ENCODE measurements at places on chromosomes 7 and 10.

DNA sequence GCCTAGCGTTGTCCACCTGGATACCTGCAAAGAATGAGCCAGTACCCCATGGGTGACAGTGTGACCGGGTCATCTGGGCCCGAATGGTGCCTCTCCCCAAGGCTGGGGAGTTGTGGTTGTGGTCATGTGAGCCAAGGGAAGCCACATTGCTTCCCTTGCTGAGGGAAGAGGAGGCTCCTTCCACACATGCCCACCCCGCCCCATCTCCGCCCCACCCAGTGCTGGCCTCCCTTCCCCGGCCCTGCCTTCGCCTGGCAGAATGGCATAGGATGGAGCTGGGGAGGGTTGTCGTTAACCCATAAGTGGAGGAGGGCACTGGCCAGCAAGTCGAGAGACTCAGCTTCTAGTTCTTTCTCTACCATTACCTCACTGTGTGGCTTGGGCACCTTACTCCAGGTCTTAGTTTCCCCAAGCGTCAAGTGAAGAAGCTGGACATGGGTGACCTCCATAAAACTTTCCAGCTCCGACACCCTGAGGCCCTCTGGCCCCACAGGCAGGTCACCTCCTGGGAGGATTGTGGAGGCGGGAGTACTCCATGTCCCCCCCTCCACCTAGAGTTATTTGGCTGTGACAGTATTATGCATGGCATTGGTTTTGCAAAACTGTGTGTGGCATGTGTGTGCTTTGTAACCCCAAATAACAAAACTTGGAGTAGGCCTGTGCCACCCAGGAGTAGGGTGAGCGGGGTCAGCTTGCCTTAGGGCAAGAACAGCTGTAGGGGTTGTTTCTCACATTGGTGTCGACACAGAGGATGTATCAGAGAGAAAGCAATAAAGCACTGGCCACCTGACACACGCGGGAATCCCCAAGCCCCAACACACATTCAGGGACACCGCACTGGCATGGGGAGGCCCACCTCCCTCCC, 90.5 kb upstream of the MACROH2A2 start:
- DNase-seq, result no peak

- no peak for DNase-seq
Measured at GRCh38 chr10:31179091-31179680, 139.8 kb upstream of the ZEB1 start.

GRCh38 chr10:102822222-102822621, 15.0 kb downstream of the CYP17A1 start:
- no peak for DNase-seq

GRCh38 chr10:69996611-69997010, 56.0 kb upstream of the MACROH2A2 start:
- no peak for DNase-seq

GRCh38 chr7:28142650-28143049, 37.9 kb downstream of the JAZF1 start:
- DNase-seq, result no peak

- no peak for DNase-seq
Measured at GRCh38 chr10:79020605-79021004, 48.2 kb upstream of the ZMIZ1 start.

DNA sequence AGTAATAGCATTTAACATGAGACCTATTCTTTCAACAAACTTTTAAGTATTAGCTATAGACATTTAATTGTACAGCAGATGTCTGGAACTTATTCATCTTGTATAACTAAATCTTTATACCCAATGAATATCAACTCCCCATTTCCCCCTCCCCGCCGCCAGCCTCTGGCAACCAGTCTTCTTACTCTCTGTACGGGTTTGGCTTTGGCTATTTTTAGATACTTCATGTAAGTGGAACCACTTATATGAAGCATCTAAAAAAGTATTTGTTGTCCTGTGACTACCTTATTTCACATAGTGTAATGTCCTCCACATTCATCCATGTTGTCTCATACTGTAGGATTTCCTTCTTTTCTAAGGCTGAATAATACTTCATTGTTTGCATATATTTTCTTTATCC, 60.8 kb downstream of the RAB18 start:
- DNase-seq, result no peak

GRCh38 chr10:100371482-100372027, 24.5 kb downstream of the SCD start:
- no peak for DNase-seq

DNA sequence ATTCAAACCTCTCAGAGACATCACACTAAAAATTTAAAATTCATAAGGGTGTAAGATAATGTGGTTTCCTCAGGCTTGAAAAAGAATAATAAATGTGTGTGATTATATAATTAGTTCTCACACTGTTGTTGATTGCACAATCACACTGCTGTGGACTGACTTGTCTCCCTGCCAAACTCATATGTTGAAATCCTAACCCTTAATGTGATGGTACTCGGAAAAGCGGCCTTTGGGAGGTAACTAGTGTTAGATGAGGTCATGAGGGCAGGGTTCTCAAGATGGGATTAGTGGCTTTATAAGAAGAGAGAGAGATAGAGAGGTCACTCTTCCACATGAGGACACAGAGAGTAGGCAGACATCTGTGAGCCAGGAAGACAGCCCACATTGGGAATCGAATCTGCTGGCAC, 128.5 kb upstream of the COL1A2 start:
- DNase-seq, result no peak

DNA sequence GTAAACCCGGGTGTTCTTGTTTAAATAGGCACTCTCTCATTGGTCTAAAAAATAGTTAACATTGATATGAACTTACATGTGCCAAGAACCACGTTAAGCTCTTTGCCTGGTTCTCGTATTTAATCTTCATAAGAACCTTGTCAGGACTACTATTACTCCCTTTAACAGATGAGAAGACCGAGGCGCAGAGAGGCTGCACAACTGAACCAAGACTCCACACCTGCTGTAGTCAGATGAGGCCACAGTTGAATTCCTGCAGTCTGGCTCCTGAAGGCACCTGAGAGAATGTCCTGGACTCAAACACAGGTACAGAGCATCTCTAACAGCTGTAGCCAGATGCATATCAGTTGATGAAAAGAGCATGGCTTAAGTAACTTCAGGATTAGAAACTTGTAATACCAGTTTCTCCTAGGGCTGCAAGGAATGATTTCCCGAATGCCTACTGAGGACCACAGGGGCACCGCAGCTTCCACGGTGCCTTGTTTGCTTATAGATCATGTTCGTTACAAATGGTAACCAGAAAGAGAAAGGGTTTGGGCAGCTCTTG, 9.5 kb downstream of the DDC start:
- DNase-seq, result no peak

- no peak for DNase-seq
Measured at GRCh38 chr7:139654276-139655181, 123.3 kb downstream of the HIPK2 start.

DNA sequence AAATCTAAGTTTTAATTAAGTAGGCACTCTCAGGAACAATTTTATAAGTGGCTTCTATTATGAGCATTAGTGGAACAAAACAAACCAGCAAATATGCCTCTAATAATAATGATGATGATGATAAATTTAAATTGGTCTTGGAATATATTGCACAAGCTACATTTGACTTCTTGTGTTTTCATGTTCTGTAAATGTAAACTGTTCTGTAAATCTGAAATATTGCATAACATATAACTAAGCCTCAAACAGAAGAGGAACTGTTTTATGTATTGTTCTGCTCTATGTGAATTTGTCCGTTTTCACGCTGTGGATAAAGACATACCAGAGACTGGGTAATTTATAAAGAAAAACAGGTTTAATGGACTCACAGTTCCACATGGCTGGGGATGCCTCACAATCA, 625.2 kb upstream of the CELF2 start:
- no peak for DNase-seq

GRCh38 chr10:110335314-110336064, 30.8 kb upstream of the SMNDC1 start:
- no peak for DNase-seq

- DNase-seq, result no peak
Measured at GRCh38 chr10:114286921-114287320, 47.9 kb downstream of the VWA2 start.

GRCh38 chr10:48613016-48613415, 8.1 kb upstream of the ARHGAP22 start:
- no peak for DNase-seq

DNA sequence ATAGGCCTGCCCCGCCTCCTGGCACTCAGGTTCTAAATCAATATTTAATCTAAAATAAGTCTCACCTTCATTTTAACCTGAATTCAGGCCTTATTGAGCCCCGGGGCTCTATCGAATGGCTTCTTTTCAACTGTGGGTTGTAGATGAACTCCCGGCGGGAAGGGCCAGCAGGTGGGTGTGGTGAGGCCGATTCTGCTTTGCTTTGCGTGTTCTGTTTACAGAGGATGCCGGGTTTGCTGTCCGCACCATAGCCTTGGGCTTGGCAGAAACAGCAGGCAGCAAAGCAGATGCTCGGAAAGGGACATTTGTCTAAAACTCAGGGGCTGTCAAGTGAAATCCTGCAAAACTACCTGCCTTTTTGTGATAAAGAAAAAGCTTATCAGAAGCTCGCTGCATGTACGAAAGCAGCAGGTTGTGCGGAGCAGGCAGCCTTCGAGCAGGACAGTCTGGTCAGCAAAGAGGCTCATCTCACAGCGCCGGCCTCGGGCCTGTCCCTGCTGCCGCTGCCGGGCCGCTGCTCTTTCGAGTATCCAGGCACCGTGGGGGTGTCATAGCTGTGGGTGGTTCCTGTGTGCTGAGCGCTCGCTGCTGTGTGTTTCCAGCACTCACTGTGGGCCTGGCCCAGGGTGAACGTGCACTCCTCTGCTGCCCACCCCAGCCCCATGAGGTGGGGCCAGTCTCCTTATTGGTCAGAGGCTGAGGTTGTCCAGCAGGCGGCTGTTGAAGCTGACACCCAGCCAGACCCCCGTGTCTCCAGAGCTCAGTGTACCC, 434.8 kb upstream of the FOXK1 start:
- DNase-seq, result no peak

DNA sequence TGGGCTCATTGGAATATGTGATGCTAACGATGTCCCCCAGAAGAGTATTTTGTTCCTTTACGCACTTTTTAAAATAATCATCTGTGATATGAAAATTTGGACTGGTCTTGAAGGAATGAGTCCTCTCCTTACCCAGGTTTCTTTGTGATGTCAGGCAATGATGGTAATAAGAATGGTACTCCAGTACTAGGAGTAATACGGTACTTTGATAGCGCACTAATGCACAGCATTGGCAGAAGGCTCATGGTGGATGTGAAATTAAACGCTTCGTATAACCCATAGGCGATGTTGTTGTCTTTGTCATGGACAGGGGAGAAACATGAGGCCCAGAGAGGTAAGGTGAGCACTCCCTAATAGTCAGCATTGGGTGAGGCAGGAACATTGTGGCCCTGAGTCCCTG, 125.4 kb downstream of the DPP6 start:
- DNase-seq, result no peak

DNA sequence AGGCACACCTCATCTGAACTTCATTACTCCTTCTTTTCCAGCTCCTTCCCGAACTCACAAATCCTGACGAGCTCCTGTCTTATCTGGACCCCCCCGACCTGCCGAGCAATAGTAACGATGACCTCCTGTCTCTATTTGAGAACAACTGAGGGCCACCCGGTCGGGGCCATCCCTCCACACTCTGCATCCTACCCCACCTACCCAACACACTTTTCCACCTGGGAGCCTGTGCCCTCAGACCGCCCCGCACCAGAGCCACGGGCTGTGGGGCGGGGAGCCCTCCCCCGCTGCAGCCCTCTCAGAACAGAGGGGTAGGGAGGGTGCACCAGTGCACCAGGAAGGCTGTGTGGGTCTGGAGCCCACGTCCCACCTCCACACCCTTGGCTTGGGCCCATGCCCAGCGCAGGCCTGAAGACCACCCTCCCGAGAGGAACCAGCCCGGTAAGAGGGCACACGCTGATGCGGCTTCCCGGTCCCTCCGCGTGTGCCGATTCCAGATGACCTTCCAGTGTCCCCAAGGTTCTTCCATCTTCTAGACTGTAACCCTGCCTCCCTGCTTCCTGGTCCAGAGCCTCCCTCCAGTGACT, 34.6 kb upstream of the PPIF start:
- DNase-seq, result no peak

- no peak for DNase-seq
Measured at GRCh38 chr10:120429395-120429794, 27.6 kb upstream of the PLPP4 start.

- no peak for DNase-seq
Measured at GRCh38 chr10:93468461-93469213, 13.5 kb downstream of the MYOF start.

DNA sequence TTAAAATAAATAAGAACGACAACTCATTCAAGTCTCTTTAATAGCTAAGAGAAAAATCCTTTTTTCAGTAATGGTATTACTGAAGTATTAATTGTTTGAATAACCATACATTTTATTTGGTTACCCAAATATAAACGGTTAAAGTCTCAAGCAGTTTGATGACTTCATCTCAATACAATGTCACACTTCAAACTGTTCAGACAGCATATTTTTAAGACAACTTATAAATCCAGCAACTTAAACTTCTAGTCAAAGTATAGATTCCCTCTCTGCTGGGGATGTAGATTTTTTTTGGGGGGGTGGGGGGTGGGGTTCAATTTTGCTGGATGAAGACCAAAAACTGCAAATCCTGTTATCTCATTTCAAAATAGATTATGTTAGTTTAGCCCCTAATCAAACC, 42.0 kb downstream of the GNA12 start:
- no peak for DNase-seq

DNA sequence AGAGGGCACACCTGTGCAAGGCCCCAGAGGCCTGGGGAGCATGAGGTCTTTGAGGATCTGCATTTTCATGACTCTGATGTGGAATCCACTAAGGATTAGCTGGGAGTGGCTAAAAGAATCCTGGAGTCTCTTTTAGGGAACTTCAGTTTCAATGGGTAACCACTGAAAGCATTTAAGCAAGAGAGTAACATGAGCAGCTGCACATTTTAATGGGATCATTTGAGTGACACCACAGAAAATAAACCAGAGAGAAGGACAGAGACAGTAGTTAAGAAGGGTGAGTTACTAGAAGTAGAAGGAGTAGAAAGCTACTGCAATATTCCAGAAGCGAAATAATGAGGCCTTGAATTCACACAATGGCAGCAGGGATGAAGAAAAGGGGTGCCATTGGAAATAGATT, 5.2 kb downstream of the GOT1 start:
- DNase-seq, result no peak

GRCh38 chr10:2020836-2021235, 283.5 kb upstream of the ADARB2 start:
- DNase-seq, result no peak

DNA sequence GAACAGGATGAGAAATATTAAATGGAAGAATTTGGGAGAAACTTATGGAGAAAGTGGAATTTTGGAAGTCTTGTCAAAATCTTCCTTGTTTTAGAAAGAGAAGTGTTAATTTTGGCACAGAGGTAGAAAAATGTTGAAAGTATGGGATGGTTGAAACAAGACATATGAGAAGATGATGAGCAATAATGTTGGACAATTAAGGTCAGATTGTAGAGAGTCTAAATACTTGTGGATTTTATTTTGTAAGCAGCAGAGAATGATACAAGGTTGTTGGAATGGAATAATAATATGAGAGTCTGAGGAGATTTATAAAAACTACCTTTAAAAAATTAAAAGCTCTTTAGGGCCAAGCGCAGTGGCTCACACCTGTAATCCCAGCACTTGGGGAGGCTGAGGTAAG, 34.6 kb downstream of the PHTF2 start:
- DNase-seq, result no peak

All from T follicular helper cell (primary cell).